Nucleus accumbens (tissue), 56 donors: ENCODE measurements at places on chromosomes 2 and 18.

DNA sequence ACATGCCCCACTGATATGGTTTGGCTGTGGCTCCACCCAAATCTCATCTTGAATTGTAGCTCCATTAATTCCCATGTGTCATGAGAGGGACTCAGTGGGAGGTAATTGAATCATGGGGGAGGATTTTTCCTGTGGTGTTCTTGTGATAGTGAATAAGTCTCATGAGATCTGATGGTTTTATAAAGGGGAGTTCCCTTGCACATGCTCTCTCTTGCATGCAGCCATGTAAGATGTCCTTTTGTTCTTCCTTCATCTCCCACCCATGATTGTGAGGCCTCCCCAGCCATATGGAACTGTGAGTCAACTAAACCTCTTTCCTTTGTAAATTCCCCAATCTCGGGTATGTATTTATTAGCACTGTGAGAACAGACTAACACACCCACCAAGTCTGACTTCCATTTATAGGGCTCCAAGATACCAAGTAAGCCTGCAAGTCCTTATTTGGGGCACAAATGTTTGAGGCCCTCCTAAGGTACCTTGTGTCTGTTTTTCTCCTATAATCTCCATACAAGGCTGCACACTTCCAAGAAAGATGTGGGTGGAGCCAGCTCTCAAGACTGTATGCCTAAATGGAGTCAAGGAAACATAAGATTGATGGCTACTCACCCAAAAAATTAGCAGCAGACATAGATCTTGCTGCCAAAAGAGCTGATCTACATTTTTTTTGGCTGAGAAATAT, 364.7 kb downstream of the TXNL1 start:
- DNase-seq = no peak

- no peak for DNase-seq
These were observed 330.0 kb upstream of the PKDCC start for GRCh38 chr2:41717839-41718238.

DNA sequence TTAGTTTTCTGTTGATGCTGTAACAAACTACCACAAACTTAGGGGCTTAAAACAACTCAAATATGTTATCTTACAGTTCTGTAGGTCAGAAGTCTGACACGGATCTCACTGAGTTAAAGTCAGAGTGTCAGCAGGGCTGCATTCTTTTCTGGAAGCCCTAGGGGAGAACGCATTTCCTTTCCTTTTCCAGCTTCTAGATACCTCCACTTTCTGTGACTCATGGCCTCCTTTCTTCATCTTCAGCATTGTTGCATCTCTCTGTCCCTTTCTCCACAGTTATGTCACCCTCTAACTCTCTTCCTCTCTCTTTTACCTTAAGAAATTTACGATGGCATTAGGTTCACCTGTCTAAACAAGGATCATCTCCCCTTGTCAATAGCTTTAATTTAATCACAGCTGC, 13.3 kb upstream of the PPP4R1 start:
- DNase-seq = no peak

DNA sequence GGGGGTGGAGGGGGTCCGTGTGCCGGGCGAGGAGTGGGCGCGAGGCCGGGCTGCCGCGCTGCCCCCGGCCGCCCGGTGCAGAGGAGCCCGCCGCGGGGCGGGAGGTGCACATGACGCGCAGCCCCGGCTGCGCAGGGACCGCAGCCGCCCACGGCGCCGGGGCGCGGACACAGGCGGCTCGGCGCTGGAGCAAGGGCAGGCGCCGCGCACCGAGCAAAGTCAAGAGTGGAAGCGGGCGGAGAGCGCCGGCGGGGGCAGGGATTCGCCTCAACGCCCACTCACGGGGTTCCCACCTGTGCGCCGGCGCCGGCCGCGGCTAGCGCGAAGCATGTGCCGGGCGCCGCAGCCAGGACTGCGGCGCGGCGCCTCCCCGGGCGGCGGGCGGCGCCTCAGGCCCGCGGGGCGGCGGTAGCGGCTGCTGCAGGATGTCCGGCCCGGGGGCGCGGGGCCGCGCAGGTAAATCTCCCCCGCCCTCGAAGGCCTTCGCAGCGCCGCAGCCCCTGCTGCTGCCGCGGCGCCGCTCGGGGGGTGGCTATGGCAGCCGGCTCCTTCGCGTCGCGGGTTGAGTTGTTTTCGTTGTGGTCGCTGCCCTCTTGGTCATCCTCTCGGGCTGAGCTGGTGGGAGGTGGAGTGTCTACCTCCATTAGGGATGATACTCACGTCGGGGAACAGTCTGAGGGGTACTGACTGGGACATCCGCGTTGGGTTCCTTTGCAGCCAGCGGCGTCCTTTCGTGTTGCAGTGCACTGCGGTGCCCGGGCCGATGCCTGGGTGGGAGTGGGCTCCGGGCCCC, 216.3 kb upstream of the DTNA start:
- DNase-seq = peak; percentile 30

- no peak for DNase-seq
These were observed 119.0 kb upstream of the ARHGAP28 start for GRCh38 chr18:6610466-6610865.

- DNase-seq = no peak
These were observed 154.0 kb downstream of the INHBB start for GRCh38 chr2:120499784-120500495.

- DNase-seq = no peak
These were observed 392.1 kb upstream of the HS6ST1 start for GRCh38 chr2:128710729-128711128.

DNA sequence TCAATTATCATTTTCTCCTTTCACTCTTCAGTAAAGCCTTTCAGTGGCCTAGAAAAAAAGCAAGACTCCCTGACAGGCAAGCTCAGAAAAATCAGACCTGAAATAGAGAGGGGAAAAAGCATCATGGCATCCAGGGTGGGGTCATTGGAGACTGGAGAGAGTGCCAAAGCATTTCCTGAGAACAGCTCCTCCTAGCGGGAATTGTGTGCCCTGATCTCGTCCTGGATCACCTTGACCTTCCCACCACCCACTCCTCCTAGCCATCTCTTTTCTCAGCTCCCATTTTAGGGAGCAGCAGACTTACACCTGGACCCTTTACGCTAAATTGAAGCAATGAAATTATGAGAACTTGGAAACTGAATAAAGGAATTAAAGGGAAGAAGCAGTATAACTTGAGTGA, 176.6 kb downstream of the VWC2L start:
- no peak for DNase-seq

DNA sequence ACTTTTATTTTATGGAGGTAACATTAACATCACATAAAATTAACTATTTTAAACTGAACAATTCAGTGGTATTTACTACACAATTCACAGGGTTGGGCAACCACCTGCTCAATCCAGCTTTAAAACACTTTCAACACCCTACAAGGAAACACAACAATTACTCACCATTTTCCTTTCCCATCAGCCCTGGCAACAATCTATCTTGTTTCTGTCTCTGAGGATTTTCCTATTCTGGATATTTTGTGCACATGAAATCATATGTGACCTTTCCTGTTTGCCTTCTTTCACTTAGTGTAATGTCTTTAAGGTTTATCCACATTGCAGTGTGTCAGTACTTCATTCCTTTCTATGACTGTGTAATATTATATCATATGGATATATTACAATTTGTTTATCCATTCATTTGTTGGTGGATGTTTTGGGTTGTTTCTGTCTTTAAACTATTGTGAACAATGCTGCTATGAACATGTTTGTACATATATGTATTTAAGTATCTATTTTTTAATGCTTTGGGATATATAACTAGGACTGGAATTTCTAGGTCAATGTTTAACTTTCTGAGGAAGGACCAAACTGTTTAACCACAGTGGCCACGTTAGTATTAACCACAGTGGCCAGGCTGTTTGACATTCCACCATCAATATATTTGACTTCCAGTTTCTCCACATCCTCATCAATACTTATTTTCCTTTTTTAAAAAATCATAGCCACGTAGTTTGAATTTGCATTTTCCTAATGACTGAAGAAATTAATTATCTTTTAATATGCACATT, 72.4 kb upstream of the KIF5C start:
- no peak for DNase-seq

DNA sequence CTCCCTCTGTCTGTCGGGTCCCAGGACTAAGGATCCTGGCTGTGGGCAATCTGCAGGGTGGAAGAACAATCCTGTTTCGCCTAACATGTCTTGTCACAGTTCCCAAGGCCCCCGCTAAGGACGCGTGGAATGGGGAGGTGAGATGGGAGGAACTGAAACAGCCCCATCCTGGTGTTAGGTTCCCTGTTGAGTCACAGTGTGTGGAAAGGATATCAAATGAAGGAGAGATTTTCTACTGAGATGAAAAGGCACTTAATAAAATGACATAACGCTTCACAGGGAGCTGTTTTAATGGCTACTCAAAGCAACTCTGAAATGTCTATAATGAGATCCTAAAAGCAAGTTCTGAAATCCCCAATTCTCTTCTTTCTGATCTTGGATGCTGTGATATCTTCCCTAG, 52.5 kb downstream of the RAB31 start:
- DNase-seq = no peak

DNA sequence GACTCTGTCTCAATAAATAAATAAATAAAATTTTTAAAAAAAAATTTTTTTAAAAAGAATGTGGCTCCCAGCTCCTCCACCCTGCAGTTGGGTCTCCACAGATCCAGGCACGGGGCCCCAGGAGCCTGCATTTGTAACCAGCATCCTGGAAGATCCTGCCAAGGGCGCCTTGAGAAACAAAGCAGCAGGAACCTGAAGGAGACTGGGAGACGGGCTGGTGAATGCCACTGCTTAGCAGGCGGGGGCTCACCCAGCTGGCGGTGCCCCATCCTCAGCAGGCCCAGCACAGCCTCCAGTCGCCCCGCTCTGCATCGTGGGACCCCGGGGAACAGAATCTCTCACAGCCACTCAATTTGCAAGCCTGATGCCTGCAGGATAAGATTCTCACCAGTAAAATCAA, 187.5 kb upstream of the SALL3 start:
- no peak for DNase-seq

DNA sequence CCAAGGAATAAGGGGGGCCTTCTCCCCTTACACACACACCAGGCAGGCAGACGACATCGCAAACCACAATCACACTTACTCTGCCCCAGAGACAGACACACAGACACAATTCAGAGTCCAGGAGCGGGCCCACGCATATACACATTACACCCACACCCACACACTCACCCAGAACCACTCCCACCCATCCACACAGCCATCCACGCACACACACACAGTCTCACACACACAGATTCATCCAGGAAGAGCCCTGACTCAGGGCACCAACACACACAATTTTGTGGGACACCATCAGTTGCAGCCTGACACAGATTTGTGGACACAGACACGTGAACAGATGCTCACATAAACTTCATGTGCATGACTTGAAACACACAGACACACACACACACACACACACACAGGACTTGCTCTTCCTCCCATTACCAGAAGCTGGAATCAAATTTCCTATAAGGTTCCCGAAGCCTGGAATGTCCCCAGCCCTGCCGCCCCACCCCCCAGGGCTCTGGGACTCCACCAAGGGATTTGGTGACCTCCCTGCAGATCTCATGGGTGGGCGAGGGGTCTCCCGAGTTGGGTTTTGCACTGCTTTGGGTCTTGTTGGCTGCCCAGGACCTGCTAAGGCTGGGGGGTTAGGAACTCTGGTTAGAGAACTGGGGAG, 23.5 kb downstream of the TNS1 start:
- no peak for DNase-seq

GRCh38 chr2:215579809-215580208, 143.9 kb upstream of the FN1 start:
- no peak for DNase-seq

DNA sequence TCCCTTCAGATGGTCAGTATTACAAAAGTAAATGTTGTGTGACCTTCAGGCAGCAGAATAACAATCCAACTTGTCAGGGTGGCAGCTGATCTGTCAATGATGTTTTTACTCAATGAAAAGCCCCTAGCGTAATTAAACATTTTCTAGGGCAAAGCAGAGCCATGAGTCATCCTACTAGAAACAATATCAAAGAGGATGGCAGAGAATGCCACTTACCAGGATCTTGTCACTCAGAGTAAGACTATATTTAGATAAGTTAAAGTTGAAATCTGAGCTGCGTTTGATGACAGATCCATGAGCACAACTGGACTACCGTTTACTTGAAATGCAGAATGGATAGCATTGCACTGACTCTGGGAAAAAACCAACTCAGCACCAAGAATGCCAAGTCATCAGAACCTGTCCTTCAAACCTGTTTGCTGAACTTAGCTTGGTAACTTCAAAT, 612.6 kb upstream of the ACVR2A start:
- DNase-seq = no peak

- DNase-seq = no peak
These were observed 18.5 kb downstream of the SLC66A2 start for GRCh38 chr18:79932907-79933306.

GRCh38 chr18:21313576-21313975, 71.5 kb downstream of the GREB1L start:
- DNase-seq = no peak

DNA sequence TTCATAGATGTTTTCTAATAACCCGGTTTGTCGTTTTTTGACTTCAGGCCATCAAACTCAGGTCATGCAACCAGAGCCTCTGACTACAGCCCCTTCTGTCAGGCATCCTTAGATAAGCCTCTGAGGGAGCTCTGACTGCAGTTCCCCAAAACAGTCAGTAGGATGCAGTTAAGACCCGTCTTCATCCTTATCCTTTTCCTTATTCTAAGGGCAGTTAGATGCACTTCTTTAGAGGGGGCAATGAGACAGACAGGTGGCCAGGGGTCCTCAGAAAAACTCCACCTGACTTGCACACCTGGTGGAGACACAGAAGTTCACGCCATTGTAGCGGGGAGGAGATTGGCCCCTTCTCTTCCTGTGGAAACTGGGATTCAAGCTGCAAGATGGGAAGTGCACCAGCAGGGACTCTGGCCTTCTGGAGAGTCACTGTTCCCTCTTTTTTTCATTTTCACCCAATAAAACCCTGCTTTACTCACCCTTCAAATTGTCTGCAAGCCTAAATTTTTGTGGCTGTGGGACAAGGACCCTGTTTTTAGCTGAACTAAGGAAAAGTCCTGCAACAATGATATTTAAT, 104.8 kb upstream of the TFPI start:
- DNase-seq = no peak

- DNase-seq = no peak
These were observed 235.9 kb upstream of the LRATD1 start for GRCh38 chr2:14396533-14397083.

DNA sequence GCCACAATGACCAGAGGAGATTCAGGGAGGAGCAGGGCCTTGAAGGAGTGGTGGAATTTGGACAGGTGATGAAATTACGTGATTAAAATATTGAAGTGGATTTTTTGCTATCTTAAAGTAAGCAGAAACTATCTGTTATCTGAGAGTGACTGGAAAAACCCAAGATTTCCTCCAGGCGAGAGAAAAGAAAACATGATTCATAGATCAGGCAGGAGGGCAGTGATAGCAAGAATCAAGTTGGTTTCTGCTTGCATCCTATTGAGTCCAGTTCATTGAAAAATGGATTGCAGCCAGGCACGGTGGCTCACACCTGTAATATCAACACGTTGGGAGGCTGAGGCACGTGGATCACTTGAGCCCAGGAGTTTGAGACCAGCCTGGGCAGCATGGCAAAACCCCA, 127.8 kb downstream of the NXPH2 start:
- DNase-seq = no peak

DNA sequence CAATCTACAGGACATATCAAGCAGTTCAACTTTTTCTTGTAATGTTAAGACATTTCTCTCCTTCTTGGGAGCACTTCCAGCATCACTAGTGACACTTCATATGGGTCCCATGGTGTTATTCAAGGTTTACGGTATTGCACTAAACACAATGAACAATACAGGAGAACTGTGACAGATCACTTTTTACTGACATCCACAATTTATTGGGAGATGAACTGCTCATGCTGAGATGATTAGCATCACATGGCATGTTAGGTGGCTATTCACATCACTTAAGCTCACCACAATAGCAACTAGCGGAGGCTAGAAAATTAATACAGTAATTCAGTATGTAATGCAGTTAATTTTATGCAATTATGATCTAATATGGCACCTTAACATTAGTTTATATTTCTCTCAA, 264.4 kb downstream of the ERBB4 start:
- no peak for DNase-seq
